ENCODE measurements at places on chromosomes 1 and 21.

DNA sequence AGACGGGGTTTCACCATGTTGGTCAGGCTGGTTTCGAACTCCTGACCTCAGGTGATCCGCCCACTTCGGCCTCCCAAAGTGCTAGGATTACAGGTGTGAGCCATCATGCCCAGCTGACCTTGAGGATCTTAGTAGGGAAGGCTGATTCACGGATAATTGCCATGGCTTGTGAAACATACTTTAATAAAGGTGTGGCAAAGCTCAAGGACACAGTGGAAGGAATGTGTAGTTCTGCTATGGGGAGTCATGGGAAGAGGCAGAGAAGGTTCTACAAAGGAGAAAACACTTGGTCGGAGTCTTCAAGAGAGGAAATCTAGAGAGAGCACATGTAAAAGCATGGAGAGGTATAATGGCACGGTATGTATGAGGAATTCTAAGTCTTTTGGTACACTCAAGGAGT is 12.7 kb upstream of the PTCH2 start:
- DNase-seq = no peak

DNA sequence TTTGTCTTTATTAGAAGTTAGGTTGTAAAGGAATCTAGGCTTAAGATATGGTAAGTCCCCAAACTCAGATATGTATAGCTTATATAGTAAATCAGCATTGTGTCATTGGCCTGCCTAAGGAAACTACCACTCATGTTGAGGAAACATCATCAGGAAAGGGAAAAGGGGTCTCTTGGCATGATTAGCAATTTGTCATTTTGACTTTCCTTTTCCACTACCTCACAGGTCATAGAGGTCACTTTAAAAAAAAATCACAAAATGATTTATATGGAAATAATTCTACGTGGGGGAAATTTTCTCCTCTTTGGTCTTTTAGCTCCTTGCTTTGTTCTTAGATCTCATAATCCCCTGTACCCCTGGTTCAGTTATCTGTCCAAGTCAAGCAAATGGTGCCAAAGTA is 213.5 kb downstream of the RPS6KC1 start:
- DNase-seq = no peak

DNA sequence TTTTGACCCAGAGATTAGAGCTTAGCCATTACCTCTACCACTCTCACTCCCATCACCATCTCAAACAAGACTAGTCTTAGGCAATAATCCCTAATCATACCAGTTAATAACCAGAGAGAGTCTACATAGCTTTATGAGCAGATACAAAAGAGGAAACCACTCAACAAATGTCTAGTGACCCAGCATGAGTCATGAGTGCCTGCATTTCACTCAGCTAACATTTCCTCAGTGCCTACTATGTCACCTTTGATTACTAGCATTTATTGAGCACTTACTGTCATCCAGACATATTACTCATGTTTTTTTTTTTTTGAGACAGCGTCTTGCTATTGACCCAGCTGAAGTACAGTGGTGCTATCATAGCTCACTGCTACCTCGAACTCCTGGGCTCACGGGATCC is 35.9 kb upstream of the GALNT2 start:
- no peak for DNase-seq

DNA sequence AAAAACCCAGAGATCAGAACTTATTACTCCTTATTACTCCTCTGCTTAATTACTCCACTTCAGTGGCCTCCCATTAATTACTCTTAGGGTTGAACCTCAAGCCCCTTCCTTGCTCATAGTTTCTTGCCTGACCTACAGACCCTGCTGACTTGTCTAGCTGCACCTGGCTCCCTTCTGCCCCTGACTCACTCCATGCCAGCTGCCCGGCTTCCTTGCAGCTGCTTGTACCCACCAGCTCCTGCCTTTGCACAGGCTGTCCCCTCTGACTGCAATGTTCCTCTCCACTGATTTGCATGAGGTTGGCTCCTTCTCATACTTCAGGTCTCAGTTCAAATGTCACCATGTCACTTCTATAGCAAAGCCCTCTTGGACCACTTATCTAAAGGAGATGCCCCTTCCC is 1.9 kb upstream of the PTPRU start:
- no peak for DNase-seq

- no peak for DNase-seq
Measured at GRCh38 chr1:16248603-16249516, 11.9 kb upstream of the CPLANE2 start.
